Spleen (tissue), 13 donors: ENCODE measurements at places on chromosomes 6 and 20.

- no peak for DNase-seq
Observed at GRCh38 chr6:47650553-47651432, 47.6 kb upstream of the ADGRF4 start.

- no peak for DNase-seq
Observed at GRCh38 chr6:33426590-33427511, 7.0 kb downstream of the SYNGAP1 start.

GRCh38 chr6:1945235-1945832 lies 300.1 kb downstream of the GMDS start:
- no peak for DNase-seq

DNA sequence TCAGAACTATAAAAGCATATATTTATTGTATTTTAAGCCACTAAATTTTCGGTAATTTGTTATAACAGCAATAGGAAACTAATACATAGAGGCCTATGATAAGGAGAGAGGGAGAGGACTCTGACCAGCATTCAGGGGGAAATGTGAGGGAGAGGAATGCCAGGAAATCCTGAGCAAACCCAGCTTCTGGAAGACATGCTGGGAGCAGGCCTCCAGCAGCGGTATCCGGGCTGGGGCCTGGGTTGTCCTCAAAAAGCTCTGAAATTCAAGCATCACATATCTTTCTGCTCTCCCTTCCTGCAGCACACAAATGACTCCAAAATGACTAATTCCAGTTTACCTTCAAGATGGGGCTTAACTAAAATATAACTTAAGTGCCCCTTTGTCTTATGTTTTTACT lies 33.4 kb upstream of the RIMS1 start:
- no peak for DNase-seq

DNA sequence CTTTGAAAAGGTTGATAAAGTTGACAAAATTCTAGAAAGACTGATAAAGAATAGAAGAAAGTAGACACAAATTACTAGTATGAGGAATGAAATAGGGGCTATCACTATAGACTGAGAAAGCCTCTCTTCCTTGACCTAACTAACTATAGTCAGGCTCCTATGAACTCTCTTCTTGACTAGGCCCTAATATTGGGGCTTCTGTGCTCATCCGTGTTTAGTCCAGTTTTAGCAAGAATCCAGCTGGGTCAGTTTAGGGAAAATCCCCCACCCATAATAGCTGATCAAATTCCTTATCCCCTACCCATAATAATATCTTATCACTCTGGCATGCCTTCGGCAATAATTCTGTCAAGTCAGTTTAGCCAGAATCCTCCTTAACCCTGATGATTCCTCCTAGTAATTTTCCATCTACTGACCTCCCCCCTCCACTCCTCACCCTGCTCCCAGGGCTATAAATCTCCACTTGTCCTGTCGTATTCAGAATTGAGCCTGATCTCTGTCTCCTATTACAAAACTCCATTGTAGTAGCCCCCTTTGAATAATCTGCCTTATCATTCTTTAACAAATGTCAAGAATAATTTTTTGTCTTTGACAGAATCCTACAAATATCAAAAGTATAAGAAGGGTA lies 138.1 kb downstream of the TFAP2A start:
- DNase-seq: no peak

GRCh38 chr6:91486200-91486599 lies 899.3 kb upstream of the MAP3K7 start:
- no peak for DNase-seq

DNA sequence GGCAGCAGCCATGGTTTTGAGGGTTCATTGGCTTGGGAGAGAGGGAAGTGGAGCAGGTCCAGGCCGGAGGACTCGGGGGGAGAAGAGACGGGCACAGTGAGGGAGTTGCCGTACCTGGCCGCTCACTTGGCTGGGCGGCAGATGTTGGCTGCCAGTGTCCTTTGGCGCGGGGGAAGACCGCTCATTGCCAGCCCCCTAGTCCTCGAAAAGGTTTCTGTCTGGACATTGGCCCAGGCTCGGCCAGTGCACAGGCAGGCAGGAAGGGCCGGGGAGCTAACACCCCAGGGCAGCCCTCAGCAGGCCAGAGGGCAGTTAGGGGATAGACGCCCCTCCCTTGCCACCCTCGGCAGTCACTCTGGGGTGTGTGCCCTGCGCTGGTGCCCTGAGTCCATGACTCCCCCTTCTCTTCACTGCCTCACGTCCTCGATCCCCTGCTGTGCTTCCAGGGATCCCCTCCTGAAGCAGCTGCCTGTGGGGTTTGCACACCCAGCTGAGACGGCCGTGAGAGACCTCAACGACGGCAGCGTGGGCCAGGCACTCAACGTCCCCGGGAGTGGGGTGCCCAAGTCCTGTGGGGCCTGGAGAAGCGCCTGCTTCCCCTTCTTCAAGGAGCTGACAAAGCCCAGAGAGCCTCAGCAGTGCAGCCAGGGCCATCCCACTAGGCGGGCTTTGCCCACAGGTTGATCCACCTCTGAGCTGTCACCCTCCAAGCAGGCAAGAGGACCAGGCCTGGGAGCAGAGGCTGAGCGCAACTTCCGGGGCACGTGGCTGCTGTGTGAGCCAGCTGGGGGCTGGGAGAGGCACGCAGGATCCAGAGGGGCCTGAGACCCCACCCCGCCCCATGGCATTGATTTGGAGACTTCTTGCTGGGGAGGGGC lies 20.4 kb downstream of the RBM38 start:
- DNase-seq: peak; percentile 72

DNA sequence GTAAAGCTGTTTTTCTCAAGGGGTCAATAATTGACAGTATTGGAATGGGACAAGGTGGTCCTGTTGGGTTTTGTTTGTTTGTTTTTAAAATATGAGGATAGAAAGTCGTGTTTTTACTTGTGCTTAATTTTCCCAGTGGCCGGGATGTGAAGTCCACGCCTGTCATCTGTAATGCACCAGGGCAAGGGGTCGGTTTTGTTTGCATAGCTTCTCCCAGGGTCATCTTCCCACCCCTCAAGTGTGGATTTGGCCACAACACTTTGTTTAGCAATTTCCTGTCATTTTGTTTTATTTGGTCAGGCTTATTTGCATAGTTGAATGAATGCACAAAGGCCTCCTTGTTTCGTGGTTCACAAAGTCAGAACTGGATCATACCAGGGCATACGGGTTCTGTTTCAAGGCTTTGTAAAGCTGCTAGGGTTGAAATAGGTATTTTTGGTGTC lies 29.8 kb downstream of the SYNJ2 start:
- DNase-seq: peak; percentile 5

DNA sequence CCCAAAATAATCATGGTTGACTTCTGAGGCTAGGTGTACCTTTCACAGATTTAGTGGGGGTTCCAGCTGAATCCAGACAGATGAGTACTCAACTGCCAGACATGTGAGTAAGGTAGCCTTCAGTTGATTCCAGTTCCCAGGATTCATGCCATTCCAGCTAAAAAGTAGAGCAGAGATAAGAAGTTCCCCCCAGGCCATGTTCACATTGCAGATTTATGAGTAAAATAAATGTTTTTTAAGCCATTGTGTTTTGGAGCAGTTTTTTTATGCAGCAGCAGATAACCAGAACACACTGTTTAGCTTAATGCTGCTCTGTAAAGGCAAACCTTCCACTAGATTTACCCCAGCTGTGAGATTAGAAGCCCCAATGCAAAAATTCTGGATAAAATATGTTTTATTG lies 245.0 kb downstream of the RFPL4B start:
- DNase-seq: no peak

GRCh38 chr6:151025076-151025475 lies 159.6 kb downstream of the MTHFD1L start:
- DNase-seq: no peak

DNA sequence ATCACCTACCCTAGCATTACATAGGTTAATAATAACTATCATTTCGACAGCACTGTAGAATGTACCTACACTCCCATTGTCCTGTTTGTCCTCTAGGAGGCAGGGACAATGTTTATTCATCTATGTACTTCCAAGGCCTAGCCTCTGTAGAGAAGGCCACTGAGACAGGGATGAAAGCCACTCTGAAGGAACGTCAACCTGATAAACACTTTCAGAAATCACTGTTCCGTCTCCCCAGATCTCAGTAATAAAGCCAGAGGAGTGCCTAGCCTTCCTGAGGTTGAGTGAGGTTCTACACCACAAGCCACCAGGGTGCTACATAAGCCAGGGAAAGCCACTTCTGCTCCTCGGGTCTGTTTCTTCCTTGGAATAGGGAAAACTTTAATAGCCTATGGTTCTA lies 44.8 kb downstream of the POPDC3 start:
- no peak for DNase-seq

DNA sequence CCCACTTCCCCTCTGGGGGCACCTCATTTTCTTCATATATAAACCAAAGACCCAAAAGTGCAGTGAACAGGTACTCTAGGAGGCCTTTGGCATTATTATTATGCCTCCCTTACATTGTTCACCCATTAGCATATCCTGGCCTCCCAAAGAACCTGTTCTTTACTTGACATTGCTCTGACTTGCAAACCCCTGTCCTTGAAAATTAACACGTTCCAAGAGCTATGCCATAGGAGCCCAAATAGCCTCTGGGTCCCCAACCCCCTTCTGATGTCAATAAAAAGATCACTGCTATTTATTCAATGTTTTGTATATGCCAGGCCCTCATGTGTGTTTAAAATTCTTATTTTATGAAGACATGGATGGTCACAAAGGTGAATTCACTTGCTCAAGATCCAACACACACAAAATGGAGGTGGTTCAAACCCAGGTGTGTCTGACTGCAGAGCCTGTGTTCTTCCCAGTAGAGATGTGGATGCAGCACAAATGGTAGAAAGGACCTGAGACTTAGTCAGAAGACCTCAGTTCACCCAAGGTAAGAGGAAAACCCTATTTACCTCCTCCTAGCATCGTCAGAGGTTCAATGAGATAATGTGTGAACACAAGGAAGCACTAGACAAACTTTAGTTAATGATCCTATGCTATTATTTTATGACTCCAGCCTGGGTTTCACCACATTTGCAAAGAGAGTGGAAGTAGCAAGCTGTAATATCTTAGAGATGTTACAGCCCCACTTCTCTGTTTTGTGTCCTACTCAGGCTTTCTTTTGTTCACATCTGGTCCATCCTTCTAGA lies 36.6 kb downstream of the BCL2L1 start:
- no peak for DNase-seq

GRCh38 chr6:5729080-5729434 lies 277.7 kb downstream of the NRN1 start:
- DNase-seq: no peak

DNA sequence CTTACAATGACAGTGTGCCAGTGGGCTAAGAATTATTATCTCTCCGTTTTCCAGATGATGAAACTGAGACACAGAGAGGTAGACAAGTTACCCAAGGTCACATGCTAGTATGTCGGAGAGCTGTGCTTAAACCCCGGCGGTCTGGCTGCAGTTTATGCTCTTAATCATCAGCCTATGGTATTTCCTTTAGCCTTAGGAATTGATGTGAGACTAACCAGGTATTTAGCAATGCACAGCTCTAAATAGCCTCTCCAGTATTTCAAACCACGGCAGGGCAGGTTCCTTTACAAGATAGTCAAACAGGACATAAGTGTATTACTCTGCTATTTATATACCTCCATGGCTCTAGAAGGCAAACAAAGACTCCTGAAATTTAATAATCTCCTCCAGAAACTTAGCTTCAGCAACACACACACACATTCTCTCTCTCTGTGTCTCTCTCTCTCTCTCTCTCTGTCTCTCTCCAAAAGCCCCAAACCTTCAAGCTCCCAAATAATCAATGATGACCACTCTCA lies 142.0 kb upstream of the ZNF217 start:
- no peak for DNase-seq

DNA sequence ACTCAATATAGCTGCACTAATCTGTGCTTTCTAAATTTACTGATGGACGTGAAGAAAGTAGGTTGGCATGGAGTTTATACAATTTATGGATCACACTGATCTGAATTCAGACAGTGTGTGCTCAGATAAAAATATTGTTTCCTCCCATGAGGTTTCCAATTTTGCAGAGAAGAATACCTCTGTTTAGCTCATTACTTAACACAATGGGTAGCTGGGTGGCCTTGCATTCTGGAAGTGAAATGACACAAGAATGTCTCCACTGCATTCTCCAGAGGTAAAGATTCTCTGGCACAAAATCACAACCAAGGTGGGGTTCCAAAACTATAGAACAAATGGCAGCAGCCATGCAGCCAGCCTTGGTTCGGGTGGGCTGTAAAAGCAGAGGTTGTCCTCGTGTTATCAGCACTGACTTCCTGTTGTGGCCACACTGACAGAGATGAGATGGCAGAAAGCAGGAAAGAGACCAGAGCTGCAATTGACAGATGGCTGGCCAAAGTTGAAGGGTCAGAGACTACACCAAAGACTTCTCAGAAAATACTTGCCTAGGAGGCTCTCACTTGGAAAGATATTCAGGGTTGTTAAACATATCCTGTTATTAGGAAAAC lies 50.2 kb downstream of the HDAC2 start:
- no peak for DNase-seq

DNA sequence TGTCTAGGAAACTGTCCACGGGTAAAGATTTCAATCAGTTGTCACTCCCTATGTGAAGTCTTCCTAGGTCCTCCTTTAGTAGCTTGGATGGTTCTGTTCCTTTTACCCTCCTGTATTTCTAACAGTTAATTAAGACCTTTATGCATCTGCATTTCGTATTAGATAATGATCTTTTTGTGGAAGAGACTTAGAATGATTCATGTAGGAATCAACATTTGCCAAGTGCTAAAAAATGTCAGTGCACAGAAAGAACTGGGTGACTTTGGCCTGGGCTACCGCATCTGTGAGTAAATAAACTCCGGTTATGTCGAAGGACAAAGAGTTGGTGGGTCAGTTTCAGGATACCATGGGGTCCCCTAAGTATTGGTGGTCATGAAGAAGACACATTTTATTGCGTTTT lies 918.0 kb downstream of the TFAP2A start:
- DNase-seq: no peak

- DNase-seq: no peak
Observed at GRCh38 chr6:108421366-108421765, 126.5 kb downstream of the AFG1L start.

- DNase-seq: no peak
Observed at GRCh38 chr20:41714030-41714429, 95.9 kb upstream of the CHD6 start.

- DNase-seq: no peak
Observed at GRCh38 chr20:4929686-4930397, 71.5 kb downstream of the SLC23A2 start.

GRCh38 chr20:15840636-15841301 lies 732.5 kb downstream of the KIF16B start:
- no peak for DNase-seq

DNA sequence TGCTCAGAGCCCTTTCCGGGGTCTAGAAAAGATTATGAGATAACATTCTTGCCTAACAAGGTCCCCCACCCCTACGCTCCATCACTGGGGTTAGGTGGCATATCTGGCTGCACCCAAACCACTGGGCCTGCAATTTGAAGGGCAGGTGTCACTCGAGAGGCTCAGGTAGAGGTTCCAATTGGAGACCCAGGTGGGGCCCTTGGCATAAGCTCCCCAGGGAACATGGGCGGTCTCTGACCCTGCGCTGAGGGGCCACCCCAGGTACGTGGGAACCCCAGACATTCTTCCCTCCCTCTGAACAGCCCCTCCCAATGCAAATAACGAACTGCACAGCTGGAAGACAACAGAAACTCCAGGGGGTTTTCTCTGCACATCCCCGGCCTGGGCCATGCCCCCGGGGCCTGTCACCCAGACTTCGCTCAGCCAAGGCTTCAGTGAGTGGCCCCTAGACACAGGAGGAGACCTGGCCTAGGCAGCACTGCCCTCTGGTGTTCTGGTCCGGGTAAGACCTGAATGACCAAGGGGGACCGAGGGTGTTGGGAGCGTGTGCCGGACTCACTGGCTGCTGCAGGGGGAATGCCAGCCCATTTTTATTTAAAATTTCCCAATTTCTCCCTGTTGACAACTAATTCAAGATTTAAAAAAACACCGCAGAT lies 47.5 kb downstream of the DSTN start:
- DNase-seq: peak; percentile 81

GRCh38 chr6:160426136-160426535 lies 78.0 kb downstream of the SLC22A3 start:
- no peak for DNase-seq
